Astrocyte of the spinal cord (primary cell): ENCODE measurements at places on chromosomes 1 and 21.

DNA sequence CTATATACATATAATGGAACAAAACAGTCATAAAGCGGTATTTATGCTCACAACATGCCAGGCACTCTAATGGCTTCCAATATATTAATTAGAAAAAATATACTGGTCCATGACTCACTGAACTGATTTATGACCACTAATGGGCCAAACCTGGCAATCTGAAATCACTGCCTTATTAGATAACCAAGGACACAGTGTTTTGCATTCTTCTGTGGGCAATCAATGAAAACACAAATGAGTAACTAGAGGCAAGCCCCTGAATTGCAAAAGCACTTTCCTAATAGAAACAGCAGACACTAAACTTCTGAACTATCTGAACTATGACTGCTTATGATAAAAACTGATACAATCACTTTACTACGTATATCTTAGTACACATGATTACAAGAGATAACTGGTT lies 3.5 kb downstream of the GCLM start:
- DNase-seq: no peak

DNA sequence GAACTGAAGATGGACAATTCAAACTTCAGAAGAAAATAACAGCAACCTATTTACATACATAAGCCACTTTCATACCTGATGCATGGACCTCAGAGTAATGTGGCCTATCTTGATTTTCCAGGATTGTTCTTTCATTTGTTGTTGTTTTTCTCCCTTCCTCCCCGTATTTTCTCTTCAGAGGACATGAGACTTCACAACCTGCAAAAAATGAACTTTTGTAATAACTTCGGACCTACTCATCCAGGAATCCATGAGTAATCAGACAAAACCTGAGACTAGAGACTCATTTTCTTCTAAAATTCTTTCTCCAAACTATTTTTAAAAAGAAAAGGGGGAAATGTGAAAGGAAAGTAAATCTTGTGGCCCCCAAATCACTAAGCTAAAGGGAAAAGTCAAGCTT lies 17.6 kb upstream of the PLA2G5 start:
- DNase-seq: no peak

DNA sequence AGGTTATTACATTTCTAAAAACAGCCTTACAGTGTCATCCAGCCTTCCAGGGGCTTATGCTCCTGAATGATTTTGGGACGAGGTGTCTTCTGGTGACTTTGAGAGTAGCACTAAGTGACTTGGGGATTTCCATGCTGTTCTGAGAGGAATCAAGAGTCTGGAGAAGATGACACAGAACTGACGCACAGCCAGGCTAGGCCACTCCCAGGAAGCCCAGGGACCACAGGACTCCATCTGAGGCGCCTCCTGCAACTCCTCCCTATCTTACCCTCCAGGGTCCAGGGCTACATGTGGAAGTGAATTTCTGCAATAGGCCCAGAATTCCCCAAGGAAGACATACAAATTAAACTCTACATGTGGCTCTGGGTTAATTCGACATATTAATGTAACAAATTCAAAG lies 92.5 kb downstream of the SLC25A24 start:
- DNase-seq: peak; percentile 38

GRCh38 chr1:243407284-243408018 lies 151.6 kb downstream of the SDCCAG8 start:
- peak; percentile 53 for DNase-seq

- no peak for DNase-seq
Measured at GRCh38 chr1:232826318-232826717, 21.1 kb downstream of the MAP10 start.

- DNase-seq: no peak
Measured at GRCh38 chr1:172698224-172698623, 39.3 kb downstream of the FASLG start.
